Stimulated activated CD4-positive, alpha-beta T cell treated with anti-CD3 and anti-CD28 coated beads, Interleukin-15, amount 100 ng/mL, for 1 hour (primary cell): ENCODE measurements at places on chromosomes 3 and 15.

DNA sequence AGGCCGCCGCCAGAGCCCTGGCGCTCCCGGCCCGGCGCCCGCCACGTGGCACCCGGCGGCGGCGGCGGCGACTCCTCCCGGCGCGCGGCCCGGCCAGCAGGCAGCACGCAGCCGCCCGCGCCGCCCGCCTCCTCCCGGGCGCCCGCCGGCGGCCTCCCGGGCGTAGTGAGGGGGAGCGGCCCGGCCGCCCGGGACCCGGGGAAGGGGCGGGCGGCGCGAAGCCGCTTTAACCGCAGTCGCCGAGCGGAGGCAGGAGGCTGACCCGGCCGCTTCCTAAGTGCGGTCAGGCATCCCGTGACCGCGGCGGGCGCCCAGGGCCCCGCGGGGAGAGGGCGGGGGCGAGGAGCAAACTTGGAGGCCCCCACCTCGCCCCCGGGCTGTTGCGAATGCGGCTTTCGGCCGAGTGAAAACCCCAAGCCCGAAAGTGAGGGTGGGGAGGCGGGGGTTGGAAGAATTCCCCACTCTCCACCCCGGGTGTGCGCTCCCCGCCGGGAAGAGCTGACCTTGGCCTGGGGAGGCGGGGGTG, 1.7 kb upstream of the HES1 start:
- DNase-seq: no peak

- no peak for DNase-seq
Measured at GRCh38 chr3:177646749-177647148, 449.5 kb upstream of the TBL1XR1 start.

- no peak for DNase-seq
Measured at GRCh38 chr3:168806871-168807270, 711.1 kb upstream of the GOLIM4 start.

DNA sequence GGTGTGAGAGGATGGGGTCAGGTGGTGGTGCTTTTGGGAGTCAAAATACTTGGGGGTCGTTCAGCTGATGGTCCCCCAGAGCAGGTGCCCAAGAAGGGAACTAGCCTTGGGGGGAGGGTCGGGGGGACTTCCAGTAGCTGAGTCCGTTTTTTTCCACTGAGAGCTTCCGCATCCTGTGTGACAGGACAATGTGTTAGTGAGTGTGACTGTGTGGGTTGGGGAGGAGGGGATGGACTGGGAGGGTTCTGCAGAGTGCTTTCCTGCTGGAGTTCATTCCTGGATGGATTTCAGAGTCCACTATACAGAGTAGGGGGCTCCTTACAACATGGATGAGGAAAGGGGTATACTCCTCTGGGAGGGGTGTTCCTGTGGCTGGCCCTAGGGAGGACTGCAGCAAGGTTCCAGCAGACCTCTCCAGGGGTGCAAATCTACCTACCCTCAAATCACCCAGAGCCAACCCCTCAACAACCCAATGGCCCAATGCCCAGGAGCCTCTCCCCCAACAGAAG, 601 bp upstream of the HYAL2 start:
- no peak for DNase-seq

GRCh38 chr15:89167267-89168176, 53.9 kb downstream of the RLBP1 start:
- DNase-seq: peak; percentile 51

GRCh38 chr3:87307805-87308204, 31.4 kb upstream of the POU1F1 start:
- DNase-seq: no peak
